RWPE1 (cell line): ENCODE measurements at places on chromosomes 3 and 15.

DNA sequence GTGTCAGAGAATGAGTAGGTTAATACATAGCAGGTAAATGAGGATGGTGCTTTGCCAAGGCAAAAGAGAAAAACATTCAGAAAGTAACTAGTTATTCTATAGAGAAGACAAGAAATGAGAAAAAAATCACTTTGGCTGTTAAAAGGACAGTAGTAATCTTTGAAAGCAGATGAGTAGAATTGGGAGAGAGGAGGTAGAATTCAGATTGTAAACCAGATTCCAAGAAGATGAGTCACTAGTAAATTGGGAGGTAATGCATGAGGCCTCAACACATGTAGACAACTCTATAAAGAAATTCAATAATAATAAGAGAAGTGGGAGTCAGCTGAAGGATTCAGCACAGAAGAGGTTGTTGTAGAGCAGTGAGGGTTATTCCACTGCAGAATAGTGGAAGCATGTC, 81.4 kb downstream of the MBNL1 start:
- DNase-seq: peak; percentile 39

- DNase-seq: no peak
Measured at GRCh38 chr3:33798113-33798417, 365 bp upstream of the PDCD6IP start.

- no peak for DNase-seq
Measured at GRCh38 chr3:153897842-153898241, 223.3 kb upstream of the ARHGEF26 start.

DNA sequence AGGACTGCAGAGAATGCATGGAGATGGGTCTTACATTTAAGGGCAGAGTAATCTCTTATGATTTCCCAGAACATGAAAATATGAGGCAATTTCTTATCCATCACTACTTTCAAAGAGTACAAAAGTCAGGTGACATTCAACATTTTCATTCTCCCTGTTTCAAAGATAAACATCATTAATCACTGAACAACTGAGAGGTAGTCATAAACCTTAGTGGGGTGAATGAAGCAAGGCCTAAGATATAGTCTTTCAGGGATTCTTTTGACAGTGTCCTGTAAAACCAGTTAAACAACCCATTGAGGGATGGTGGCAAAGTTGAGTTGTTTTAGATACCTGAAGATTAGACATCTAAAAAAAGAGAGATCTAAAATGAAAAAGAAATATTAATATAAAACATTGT, 271.6 kb upstream of the CBLB start:
- no peak for DNase-seq

GRCh38 chr3:514192-514591, 317.6 kb downstream of the CHL1 start:
- DNase-seq: no peak

DNA sequence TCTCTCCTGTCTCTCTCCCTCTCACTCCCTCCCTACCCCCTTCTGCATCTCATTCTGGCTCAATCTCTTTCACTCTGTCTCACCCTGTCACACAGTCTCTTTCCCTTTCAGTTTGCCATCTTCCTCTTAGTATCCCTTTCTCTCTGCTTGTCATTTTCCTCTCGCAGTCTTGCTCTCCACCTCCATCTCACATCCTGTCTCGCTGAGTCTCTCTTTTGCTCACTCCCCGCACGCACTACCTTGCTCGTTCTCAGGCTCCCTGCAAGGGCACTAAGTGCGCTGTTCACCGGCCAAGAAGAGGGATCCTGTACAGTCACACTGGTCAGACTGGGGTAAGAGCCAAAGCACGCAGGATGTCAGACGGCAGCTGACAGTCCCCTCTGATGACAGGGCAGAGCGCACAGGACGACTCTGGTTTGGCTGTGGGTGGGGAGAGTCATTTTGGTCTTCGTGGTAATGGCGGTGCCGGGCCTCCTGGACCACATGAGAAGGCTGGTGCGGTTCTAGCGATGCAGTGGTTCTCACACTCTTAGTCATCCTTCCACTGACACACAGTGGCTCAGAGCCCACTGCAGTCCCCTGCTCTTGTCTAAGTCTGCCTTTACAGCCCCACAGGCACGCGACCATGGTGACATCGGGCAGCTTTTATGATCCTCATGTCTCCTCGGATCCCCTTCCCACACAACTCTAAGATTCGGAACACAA, 356.8 kb downstream of the FOXP1 start:
- DNase-seq: no peak

- DNase-seq: no peak
Measured at GRCh38 chr15:39312984-39313383, 267.9 kb upstream of the THBS1 start.

DNA sequence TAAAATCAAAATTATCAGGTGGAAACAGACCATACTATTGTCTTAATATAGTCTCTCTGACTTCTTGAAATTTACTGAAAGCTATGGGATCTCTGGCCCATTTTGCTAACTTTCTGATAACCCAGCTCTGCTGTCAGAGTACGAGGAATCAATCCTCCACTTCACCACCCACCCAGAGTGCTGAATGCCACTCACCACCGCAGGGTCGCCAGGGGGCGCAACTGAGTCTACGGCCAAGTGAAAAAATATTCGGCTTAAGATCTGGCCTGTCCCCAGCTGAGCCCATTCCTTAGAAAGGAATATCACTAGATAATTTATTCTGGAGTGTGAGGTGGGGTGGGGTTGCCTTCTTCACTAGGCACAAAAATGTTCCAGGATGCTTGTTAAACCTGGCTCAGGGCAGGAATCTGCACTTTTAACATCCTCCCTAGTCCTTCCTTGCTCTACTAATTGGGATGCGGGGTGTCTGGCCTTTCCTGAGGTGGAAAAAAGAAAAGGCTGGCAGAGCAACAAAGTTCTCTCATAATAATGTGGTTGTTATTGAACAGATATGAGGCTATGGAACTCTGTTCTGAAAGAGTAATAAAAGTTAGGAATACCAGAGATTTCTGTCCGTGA, 520.6 kb downstream of the MFSD1 start:
- DNase-seq: peak; percentile 9

- DNase-seq: no peak
Measured at GRCh38 chr3:132348531-132348930, 31.3 kb downstream of the ACP3 start.

GRCh38 chr3:36738702-36739101, 25.7 kb downstream of the DCLK3 start:
- no peak for DNase-seq

DNA sequence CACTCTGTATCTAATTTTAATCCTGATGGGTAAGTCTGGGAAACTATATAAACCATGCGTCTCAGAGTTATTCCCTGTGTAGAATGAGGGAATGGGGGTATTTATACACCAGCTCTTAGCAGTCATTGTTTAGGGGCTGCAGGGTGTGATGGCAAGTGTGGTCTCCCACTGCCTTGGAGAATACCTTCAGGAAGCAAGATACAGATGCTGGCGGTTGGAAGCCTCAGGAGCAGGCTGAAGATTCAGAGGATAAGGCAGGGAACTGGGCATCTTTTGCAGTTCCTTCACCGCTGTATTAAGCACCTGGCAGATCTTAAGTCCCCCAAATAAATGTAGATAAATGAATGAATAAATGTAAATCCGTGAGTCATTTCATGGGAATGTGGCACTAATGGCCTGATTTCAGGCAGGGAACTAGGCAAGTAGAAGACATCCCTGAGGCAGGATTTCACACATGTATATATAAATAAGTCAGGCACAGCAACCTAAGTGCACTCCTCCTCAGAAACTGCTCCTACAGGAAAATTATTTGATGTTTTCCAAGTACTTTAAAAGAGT, 209.2 kb upstream of the GADL1 start:
- DNase-seq: no peak

- DNase-seq: no peak
Measured at GRCh38 chr15:57550640-57551039, 41.1 kb upstream of the MYZAP start.

DNA sequence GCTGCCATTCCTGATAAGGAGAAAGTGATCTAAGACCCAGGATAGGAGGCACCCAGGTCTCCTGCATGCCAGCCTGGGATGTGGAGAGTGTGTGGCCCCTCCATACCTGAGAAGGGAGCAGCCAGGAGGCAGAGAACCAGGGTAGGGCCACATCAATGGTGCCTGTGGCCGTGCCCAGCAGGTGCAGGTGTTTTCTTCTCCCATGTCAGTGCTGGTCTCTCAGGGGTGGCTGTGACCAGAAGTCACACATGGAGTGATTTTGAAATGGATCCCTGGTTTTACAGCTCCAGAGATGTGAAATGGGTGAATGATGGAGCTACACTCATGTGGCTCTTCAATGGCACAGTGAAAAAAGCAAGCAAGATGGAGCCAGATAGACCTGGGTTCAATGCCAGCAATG, 3.3 kb upstream of the ISL2 start:
- DNase-seq: no peak

GRCh38 chr3:195210266-195210973, 60.5 kb downstream of the XXYLT1 start:
- DNase-seq: no peak

- DNase-seq: no peak
Measured at GRCh38 chr15:57686657-57687056, 19.9 kb upstream of the POLR2M start.

DNA sequence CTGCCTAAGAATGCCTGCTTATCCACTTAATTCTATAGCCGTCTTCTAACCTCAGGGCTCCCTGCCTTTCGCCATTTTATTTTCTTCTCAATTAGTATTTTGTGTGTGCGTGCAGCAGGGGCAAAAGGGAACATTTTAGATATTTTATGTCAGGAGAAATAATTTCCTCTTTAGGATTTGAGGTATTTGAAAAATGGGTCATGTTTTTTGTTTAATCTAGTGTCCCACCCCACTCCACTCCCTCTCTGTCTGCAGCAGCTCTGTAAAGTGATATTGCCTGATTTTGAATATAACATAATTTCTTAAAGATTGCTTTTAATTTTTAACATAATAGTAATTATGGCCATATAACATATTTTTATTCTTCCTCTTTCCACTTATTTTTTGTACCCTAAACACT, 593.2 kb upstream of the DPPA4 start:
- no peak for DNase-seq

DNA sequence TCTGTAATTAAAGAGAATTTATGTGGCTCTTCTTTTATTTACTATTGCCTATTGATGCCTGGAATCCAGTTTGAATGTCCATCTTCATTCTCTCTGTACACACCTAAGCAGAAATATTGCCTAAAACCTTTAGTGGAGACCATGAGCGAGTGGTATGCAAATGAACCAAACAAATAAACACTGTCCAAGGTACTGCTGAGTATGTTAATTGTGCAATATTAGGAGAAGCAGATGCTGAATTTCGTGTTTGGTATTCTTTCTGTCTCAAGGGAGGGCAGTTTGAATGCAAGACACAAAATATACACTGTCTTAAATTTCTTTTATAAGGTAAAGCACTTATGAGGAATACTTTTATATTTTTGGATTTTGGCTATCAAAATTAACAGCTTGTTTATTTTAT, 440.9 kb downstream of the RBMS3 start:
- no peak for DNase-seq

DNA sequence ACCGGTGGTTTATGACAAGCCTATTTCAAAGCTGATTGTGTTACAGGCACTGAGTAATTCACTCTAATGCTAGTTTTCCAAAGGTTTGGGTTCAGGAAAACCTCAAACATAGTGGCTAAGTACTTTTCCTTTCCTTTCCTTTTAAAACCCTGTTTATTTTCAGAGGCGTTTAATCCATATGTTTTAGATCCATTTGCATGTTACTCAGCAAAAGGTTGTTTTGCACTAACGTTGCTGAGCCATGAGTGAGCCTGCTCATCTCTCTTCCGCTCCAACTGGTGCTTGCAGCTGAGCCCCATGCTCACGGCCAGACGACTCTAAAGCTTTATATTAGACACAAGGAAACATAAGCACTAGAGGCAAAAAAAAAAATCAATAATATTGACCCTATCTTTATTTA, 9.4 kb downstream of the CEMIP start:
- no peak for DNase-seq

DNA sequence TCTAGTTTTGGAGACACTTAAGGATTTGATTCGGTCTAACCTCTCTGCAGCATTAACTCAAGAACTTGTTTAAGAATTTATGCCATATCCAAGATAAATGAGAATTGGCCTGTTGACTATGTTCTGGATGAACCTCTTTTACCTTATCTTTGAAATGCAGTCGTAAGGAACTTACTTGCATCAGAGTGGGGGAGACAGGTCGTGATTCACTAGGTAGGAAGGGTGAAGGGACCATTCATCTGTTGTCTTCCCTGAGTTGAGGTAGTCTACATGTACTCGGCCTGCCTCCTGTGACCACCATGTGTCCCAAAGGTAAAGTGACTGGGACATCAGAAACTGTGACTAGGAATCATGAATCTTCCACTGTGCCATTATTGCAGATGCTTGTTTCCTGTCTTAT, 248.0 kb upstream of the P2RY1 start:
- DNase-seq: no peak

DNA sequence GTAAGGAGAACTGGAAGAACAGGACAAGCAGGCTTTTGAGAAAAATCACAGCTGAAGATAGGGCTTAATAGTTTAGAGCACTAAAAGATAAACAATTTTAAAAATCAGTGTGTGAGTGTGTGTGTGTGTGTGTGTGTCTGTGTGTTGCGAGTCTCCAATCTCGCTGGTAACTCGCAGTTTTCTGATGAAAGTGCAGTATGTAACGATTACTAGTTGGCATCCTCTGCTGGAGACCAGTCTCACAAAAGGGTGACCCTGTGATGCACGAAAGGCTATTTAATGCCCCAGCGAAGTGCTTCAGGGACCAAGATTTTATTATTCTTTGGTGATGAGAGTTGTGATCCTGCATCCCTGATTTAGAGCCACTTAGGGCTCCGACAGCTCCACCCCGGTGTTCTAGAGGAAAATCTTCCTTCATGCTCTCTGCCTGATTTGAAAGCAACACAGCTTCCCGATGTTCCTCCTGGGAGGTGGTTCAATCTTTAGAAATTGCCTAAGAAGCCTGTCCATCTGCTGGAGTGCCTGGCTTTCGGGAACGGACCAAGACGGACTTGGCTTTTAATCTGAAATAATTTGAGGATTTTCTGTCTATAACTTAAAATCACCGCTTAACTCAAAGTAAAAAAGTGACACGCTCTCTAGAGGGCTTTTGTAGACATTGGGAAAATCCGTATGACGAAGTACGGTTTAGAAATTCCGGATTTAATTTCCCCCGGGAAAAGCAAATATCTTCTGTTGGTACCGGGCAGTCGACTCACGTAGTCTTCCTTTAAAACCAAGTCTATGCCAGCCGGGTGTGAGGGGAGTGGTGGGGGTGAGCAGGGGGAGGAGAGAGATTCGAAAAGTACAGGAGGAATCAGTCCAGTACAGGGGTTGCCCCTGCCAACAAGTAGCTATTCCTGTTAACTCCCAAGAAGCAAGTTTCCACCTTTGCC, 1.1 kb upstream of the ALCAM start:
- peak; percentile 63 for DNase-seq

DNA sequence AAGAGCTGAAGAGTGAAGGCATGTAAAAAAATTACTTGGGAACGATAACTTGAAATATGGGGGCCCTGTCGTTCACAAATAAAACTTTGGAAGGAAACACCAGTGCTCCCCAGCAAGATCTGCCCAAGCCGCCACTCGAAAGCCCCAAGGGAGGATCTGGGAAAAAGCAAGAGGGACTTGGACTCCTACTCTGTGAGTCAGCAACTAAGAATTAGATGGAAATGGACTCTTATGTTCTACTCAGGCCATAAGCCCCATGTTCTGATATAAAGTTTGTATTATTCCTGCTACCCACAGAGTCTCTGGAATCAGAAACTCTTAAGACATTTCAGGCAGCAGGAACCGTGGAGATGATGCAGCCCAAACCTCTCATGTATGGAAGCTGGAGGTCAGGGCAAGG, 75.7 kb downstream of the ITGB5 start:
- DNase-seq: no peak

- DNase-seq: no peak
Measured at GRCh38 chr3:113234028-113234427, 22.7 kb downstream of the BOC start.
